ENCODE measurements at places on chromosomes 4 and X. TPM values are rescaled to one million over a fixed set of nuclear protein-coding genes. Genes with fewer than 3 reads are reported as not detected.

GRCh38 chrX:100363896-100364295, 46.2 kb downstream of the PCDH19 start:
- H3K36me3 ChIP-seq, result no peaks in the 10 kb centered on the region
- H3K27me3 ChIP-seq, result peaks cover 5% of the 10 kb centered on the region
- H3K4me3 ChIP-seq, result no peak overlapping the region
- no peak overlapping the region for H3K27ac ChIP-seq
- no peak for DNase-seq

DNA sequence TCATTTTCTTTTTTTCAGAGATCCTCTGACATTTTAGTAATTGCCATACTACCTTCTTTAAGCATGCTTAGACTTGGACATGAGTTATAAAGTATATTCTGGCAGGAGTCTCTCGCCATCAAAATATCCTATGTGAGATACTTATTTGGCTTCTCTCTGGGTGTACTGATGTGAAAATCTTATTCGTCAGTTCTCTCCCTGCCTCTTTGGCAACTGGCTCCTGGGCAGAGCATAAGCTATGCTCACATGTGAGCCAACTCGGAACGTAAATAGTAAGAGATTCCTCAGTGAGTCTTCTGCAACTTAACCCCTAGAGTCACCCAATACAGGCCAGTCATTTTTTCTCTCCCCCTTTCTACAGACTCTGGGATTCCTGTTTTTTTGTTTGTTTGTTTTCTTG, 91.6 kb downstream of the MAGEB17 start:
- H3K4me3 ChIP-seq, result no peak overlapping the region
- no peak for DNase-seq
- no peaks in the 10 kb centered on the region for H3K36me3 ChIP-seq
- H3K27ac ChIP-seq, result no peak overlapping the region

TRMT2B gene
- 15.0 TPM for total RNA-seq

ADRA2C gene
- total RNA-seq, result 7.5 TPM

NPY1R gene
- 12.2 TPM for total RNA-seq

ZNF157 gene
- 4.6 TPM for total RNA-seq
